Fibroblast of skin of right biceps (primary cell): ENCODE measurements at places on chromosomes 6 and 20.

GRCh38 chr6:116866281-116866871 lies 10.7 kb upstream of the RFX6 start:
- DNase-seq, result no peak

DNA sequence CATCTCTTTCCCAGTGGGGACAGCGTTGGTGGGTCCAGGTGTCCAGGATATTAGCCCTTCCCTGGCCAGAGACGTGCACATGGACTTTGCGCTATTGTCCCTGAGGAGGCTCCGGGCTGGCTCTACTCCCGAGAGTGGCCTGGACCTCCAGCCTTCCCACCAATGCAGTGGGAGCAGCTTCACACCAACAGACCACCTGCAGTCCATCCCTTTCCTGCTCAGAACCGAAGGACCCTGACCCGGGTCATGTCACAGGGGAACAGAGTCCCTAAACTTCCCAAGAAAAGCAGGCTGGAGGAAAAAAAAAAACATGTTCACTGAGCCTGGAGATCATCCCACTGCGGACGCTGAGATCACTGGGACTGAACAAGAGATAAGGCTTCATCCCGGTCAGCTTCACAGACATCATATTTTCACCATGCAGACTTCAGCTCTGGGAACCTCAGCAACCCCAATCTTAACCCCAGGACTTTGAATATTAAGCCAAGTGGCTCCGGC lies 18.3 kb downstream of the ZMYND8 start:
- DNase-seq, result no peak

GRCh38 chr6:4506792-4507191 lies 269.4 kb upstream of the CDYL start:
- DNase-seq, result no peak

DNA sequence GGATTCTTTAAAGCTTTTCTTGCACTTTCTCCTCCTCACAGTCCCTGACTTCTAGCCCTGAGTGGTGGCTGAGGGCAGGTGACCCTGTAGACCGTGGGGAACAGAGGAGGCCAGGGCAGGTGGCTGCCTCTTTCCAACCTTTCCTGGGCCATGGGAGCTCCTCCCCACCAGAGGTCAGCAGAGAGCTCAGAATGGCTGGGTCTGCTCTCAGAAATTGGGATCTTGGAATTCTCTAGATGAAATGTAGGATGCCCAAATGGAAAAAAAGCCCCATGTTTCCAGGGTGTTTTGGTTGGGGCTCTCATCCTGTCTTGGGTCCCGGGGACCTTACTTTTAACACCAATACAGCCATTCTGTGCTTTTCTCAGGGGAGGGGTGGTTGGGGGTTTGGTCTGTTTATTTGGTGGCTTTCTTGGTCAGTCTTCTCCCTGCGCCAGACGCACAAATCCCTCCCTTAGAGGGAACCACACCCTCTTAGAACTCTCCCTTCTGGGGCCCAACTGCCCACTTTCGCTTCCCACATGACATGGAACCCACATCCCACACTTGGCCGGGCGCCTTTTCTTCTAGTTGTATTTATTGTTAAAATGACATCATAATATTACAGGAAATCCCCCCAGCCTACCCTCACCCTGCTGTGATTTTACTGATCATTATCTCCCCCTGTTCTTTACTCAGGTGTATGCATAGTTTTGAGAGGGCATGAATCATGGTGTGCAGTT lies 17.9 kb downstream of the GNAS start:
- DNase-seq, result peak; percentile 56

DNA sequence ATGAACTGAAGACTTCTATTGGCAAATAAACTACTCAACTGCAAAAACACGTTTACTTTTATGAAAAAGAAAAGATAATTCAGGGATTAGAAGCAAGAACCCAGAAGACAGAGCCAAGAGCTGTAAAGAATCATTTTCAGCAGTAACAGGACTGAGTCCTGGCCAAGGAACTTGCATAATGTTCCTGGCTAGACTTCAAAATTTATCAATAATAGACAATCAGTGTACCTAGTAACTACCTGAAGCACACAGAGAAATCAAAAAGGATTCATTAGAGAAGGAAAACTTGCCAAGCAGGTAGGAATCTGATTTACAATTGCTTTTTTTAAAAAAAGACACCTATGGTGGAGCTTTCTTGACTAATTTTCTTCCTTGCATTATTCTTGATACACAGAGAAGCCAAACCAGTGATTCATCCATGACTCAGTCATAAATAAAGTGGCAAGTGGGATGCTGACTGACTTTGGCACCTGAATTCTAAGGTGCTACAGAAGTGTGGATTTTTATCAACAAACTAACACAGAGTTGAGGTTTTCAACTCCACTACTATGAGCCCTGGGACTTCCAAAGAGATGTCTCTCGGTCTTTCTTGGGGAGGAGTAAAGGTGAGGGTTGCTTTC lies 281.3 kb downstream of the BMP7 start:
- peak; percentile 19 for DNase-seq

GRCh38 chr6:141653590-141653989 lies 479.1 kb upstream of the GJE1 start:
- DNase-seq, result no peak

- no peak for DNase-seq
Measured at GRCh38 chr20:57428324-57429158, 37.3 kb downstream of the RBM38 start.

GRCh38 chr6:138416206-138416605 lies 12.2 kb downstream of the HEBP2 start:
- DNase-seq, result peak; percentile 9

- DNase-seq, result no peak
Measured at GRCh38 chr20:24829649-24830370, 119.3 kb upstream of the CST7 start.

- DNase-seq, result peak; percentile 77
Measured at GRCh38 chr6:72825315-72825911, 203.5 kb downstream of the KCNQ5 start.

DNA sequence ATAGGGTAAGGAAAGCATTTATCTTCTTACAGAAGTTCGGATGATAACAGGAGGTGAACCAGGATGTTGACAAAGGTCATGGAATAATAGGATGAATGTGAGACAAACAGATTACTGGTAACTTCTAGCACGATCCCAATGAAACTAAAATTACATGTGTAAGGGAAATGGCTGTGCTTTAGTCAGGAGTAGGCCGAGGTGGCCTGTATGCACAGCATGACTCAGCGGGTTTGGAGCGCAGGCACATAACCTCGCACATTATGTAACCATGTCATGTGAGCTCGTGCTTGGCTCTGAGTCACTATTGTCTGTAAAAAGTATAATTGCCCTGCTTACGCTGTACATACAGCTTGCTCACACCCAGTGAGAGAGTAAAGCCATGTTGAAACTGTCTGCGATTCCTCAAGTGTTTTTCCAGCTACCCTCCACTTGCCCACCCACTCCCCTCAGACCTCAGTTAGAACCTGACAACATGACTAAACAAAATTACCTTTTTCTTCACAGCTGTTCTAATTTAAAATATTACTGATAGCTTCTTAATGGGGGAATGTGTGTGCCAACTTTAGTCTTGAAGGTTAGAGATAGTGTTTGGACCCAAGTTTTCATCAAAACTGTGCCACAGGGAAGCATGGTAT lies 8.2 kb downstream of the CYB5R4 start:
- peak; percentile 92 for DNase-seq

- DNase-seq, result peak; percentile 56
Measured at GRCh38 chr6:66900133-66901083, 1193.4 kb upstream of the EYS start.

DNA sequence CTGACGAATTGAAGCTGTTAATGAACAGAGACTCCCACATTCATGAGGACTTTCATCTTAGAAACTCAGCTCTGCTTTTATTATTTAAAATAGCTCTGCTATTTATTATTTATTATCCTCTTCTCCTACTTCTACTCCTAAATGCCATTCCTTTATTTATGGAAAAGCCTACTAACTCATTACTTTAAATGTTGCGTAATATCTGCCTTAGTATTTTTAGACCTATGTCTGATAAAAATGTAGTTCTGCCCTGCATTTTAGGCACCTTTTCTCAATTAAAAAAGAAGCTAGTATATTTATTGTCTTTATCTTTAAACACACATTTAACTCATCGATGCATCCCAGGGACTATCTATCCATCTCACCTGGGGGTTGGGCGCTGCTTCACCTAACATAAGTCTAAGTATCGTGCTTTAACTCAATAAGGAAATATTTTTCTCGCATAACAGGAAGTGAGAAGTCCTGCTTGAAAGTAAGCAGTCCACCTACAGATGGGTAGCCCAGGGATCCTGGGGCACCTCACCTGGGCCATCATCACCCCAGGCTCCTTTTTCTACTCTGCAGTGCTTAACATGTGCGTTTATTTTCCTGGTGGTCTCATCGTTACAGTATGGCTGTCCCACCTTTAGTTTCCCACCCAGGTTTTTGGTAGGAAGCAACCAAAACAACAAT lies 31.3 kb upstream of the FAM184A start:
- no peak for DNase-seq
